ENCODE measurements at places on chromosomes 11 and 22. TPM values are rescaled to one million over a fixed set of nuclear protein-coding genes. Genes with fewer than 3 reads are reported as not detected.

WNT7B gene
- total RNA-seq, result not detected

TTC28 gene
- total RNA-seq, result 5.9 TPM

FGF19 gene
- not detected for total RNA-seq

TSGA10IP gene
- not detected for total RNA-seq

TESMIN gene
- total RNA-seq, result not detected

C11orf97 gene
- not detected for total RNA-seq

MALAT1 gene
- total RNA-seq, result 8,069 TPM

F2 gene
- total RNA-seq, result not detected

KRTAP5-3 gene
- total RNA-seq, result not detected

FJX1 gene
- 42.9 TPM for total RNA-seq

MS4A2 gene
- total RNA-seq, result not detected

ANKK1 gene
- total RNA-seq, result not detected

MS4A4A gene
- not detected for total RNA-seq

BLID gene
- total RNA-seq, result 3.0 TPM

CHRM1 gene
- not detected for total RNA-seq

SF3A1 gene
- 39.8 TPM for total RNA-seq

KCNJ1 gene
- total RNA-seq, result 0.29 TPM

A4GALT gene
- 21.6 TPM for total RNA-seq

OR8J1 gene
- total RNA-seq, result not detected

IGF2 gene
- 330 TPM for total RNA-seq

ME3 gene
- total RNA-seq, result 18.9 TPM

VWCE gene
- total RNA-seq, result 2.7 TPM

PIH1D2 gene
- total RNA-seq, result 1.5 TPM

CCDC73 gene
- total RNA-seq, result not detected

LRRC74B gene
- 0.88 TPM for total RNA-seq

PRDM11 gene
- 6.3 TPM for total RNA-seq

PIK3IP1 gene
- total RNA-seq, result 10.9 TPM

C11orf71 gene
- 5.1 TPM for total RNA-seq

TMEM134 gene
- 62.2 TPM for total RNA-seq

OR52E5 gene
- not detected for total RNA-seq

B4GALNT4 gene
- total RNA-seq, result 0.40 TPM

BTG4 gene
- total RNA-seq, result not detected

RAPSN gene
- 321 TPM for total RNA-seq

WBP2NL gene
- not detected for total RNA-seq

SHISAL1 gene
- total RNA-seq, result 0.31 TPM

CNGA4 gene
- not detected for total RNA-seq

C22orf31 gene
- not detected for total RNA-seq
